ENCODE measurements at places on chromosomes 5 and 9.

- no peak for DNase-seq
Measured at GRCh38 chr9:116643691-116644090, 43.4 kb upstream of the TRIM32 start.

- DNase-seq = no peak
Measured at GRCh38 chr9:91214086-91214485, 147.6 kb downstream of the AUH start.

GRCh38 chr9:35728041-35728971 is 3.7 kb downstream of the TLN1 start:
- DNase-seq = no peak

DNA sequence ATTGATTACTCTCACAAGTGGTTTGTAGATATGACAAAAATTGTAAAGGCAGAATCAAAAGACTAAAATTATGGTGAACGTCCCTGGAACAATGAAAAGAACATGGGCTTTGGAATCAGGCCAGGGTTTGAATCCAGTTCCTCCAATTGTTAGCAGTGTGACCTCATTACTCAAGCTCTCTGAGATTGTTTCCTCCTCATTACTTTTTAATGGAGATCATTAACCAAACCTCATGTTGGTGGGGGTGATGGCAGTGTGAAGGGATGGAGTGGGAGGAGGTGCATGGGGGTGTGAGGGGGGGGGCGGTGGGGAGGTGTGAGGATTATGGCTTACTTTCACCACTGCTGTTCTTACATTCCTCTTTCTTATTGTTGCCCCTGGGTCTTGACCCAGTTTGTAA is 44.1 kb upstream of the FOXE1 start:
- no peak for DNase-seq

GRCh38 chr9:18861609-18862544 is 171.1 kb downstream of the SAXO1 start:
- DNase-seq = no peak

All from NCI-H1105 (cell line).